ENCODE measurements at places on chromosomes 16 and 17.
A peak's percentile ranks its signal among the peaks of the same experiment; 100 is the strongest.

DNA sequence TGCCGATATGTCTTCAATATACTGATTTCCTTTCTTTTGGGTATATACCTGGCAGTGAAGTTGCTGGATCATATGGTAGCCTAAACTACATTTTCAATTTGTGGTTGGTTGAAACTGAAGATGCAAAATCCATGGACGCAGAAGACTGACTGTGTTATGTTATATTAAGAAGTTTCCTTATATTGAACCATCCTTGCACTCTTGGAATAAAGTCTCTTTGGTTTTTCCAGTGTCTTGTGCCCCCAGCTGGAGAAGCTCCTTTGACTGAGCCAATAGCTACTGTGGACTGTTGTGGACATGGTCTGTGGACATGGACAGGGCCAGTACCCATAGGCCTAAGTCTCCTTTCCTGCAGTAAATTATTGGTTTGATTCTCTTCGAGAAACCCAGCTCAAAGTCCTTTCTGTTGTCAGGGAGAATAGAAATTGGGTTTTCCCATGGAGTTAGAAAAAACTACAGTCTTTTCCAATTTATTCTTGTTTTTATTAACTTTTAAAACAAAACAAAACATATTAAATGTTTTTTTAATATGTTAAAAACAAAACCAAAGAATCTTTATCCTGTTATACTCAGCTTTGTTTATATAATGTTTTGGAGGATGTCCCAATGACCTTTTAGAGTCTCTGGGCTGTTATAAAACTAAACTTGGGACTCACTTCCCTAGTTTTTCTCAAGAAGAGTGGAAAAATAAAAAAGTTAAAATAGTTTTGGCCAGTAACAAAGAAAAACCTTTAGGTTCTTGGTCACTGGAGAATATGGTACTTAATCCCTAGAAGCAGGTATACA lies 15.2 kb upstream of the IL34 start:
- DNase-seq, result no peak

DNA sequence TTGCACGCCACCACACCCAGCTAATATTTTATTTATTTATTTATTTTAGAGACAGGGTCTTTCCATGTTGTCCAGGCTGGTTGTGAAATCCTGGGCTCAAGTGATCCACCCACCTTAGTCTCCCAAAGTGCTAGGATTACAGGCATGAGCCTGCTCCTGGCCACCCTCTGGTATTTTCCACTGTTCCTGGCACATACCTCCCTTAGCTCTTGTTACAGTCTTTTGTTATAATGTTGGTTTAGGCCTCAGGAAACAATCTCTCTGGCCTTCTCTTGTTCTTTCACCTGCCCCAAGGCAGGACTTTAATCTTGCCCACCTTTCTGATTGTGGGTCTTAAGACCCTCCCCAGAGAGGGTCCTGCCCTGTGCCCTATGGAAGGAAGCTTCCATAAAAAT lies 3.6 kb upstream of the CYTH1 start:
- no peak for DNase-seq

GRCh38 chr17:2928294-2928890 lies 132.2 kb downstream of the RAP1GAP2 start:
- DNase-seq, result no peak

- DNase-seq, result no peak
These were observed 17.1 kb upstream of the CPSF4L start for GRCh38 chr17:73278465-73279453.

GRCh38 chr16:46932802-46933201 lies 40.7 kb downstream of the DNAJA2 start:
- DNase-seq, result no peak

DNA sequence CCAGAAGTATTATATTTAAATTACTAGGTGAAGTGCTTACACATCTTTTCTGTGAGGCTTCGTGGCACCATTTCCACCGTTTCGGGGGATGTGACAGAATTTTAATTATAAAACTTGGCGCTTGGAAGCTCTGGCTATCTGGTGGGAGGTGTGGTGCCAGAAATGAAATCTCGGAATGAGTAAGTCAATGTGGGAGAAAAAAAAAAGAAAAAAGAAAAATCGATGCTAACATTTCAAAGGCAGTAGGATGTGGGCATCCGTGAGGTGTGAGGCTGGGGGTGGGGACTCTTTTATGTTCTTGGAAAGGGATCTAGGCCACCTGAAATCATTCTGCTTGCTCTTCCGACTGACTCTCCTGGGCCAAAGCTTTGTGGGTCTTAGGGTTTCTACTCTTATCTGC lies 21.9 kb downstream of the CPPED1 start:
- DNase-seq, result peak; percentile 54

- no peak for DNase-seq
These were observed 231.4 kb downstream of the TMEM114 start for GRCh38 chr16:8358937-8359336.

DNA sequence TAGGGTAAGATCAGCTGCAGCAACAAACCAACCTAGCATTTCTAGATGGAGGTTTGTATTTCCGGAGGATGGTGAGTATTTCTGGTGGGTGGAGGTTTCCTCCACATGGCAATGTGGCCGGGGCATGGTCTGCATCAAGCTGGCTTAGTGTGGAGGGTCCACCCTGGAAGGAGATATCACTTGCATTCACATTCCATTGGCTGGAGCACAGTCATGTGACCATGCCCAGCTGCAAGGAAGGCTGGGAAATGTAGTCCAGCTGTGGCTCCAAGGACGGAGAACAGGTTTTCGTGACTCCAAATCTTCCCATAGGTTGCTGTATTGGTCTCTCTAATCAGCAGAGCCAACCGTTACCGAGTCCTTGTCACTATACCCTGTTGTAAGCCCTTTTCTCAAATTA lies 68.7 kb downstream of the RAI1 start:
- peak; percentile 31 for DNase-seq

DNA sequence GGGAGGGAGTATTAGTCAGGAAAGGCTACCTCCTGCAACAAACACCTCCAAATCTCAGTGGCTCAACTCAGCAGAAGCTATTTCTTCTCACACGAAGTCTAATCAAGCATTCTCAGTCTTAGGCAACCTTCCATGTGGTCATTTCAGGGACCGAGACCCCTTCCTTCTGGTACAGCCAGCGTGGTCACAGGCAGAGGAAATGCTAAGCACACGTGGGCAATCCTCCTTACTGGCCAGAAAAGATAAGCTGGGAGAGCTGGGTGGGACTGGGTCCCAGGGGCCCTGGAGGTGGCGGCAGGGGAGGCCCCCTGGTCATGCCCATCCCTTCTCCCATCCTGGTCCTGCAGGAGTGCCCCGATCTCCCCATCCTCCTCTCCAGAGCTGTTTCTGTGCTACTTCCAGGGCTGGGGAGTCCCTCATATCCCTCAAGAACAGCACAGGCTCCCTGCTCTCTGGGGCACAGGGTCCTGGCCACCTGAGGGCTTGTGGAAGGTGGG lies 5.7 kb upstream of the CX3CL1 start:
- DNase-seq, result no peak

- no peak for DNase-seq
These were observed 66.2 kb upstream of the MTMR4 start for GRCh38 chr17:58580671-58581070.

DNA sequence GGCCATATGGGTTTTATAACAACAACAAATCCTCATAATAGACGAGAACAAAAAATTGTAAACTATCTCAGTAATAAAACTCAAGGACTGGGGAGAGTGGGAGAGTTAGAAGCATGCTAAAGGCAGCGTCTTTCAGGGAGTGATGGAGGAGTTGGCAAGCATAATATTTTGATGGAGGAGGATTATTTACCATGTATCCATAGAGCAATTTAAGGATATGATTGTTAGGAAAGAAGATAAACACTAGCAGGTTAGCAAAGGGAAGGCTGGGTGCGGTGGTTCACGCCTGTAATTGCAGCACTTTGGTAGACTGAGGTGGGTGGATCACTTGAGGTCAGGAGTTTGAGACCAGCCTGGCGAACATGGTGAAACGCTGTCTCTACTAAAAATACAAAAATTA lies 27.8 kb downstream of the BCL7C start:
- no peak for DNase-seq

- no peak for DNase-seq
These were observed 33.7 kb upstream of the TNRC6C start for GRCh38 chr17:77924757-77925336.

- peak; percentile 86 for DNase-seq
These were observed 15.2 kb upstream of the SSTR5 start for GRCh38 chr16:1057252-1057932.

DNA sequence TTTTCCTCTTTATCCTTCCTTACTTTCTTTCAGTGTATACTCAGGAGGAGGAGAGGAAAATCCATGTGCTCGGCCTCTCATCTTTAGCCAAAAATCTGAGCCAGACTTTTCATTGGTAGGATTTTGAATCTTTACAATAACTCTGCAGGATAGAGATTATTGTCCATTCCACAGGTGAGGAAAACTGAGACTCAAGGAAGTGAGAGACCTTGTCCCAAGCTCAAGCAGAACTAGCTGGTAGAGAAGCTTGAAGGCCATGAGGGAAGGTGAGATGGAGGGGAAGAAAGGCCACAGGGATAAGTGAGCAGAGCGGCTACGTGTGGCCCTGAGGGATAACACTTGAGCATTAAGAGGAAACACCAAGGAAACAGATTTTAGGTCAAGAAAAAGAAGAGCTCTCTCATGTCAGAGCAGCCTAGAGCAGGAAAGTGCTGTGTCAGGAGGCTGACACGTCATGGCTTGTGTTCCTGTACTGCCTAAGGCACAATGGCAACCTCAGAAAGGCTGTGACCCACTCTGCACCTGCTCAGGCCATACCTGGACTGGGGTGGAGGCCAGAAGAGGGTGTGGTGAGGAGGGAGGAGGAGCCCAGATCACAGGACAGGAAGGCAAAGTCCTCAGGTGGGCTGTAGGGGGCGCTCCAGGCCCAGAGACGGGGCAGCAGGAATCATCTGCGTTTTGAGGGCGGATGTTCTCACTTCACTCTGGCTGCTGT lies 11.9 kb downstream of the MT4 start:
- peak; percentile 87 for DNase-seq

GRCh38 chr16:30775392-30776188 lies 11.4 kb downstream of the ZNF629 start:
- DNase-seq, result peak; percentile 75

GRCh38 chr17:43860927-43861622 lies 14.1 kb downstream of the CD300LG start:
- no peak for DNase-seq

DNA sequence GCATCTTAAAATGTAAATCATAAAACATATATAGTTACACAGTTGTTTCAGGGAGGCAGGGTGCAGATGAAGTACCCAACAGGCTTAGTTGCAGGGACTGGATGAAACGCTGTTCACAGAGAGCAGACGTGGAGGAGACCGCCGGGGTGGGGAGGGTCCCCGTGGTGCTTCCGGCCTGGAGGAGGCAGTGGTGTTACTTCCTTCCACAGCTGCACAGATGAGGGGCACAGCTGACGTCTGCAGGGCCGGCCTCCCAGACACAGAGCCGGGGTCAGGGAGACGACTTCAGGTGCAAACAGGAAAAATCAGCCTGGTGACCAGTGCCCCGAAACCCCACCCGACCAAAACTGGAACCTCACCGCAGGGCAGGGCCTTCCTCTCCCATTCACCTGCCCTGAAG lies 17.1 kb downstream of the SPIRE2 start:
- no peak for DNase-seq

DNA sequence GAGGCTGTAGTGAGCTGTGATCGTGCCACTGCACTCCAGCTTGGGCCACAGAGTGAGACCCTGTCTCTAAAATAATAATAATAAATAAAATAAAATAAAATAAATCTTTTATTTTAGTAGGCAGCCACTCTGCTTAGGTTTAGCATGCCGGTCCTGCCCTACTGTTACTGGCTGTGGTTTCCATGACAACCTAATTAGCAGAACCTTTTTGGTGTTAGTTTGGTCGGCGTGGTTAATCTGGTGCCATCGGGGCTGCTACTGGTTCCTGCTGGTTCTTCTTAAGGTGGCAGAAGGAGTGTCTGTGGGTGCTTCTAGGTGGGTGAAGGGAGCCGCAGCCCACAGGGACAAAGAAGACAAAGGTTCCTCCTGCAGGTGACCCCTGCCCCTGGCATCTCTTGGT lies 37.8 kb upstream of the CBX4 start:
- DNase-seq, result no peak

DNA sequence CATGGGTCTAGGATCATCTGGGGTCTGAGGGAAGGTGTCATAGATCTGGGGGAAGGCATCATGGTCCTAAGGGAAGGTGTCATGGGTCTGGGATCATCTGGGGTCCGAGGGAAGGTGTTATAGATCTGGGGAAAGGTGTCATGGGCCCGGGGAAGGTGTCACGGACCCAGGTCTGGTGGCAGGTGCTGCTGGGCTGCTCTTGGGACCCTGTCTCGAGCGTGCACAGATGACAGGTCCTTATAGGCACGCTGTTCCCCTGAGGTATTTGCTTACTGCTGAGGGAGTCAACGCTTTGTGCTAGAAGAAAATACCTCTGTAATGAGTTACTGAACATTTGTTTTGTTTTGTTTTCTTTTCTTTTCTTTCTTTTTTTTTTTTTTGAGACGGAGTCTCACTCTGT lies 1.4 kb downstream of the RAB40C start:
- no peak for DNase-seq

DNA sequence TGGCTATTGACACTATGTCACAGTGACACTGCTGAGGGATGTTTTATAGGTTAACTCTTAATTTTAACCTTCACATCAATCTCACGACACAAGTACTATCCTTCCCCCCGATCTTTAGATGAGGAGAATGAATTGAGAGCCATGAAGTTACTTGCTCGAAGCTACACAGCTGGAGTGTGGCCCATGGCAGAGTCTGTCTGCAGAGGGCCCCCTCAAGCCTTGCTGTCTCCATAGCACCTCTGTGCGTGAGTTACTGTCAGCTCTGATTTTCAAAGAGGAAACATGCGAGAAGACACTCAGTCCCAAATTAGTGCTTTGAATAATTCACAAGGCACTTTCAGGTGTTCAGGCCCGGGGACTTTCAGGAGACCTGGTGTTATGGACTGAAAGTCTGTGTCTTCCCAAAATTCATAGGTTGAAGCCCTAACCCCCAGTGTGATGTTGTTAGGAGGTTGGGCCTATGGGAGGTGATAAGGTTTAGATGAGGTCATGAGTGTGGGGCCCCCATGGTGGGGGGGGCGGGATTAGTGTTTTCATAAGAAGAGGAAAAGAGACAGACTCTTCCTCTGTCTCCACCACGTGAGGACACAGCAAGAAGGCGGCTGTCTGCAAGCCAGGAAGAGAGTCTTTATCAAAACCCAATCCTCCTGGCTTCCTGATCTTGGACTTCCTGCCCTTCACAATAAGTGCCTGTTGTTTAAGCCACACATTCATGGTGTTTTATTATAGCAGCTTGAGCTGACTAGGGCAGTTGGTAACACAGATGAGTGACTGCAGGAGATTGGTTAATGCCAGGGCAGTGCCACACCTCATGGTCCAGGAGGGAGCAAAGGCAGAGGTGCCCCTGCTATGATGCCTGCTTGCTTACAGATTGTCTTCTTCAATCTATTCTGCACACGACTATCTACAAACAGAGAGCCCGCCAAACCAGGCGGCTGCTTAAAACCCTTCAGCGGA lies 281.8 kb downstream of the HAPSTR1 start:
- no peak for DNase-seq

Measured in stimulated activated effector memory CD8-positive, alpha-beta T cell treated with anti-CD3 and anti-CD28 coated beads, Interleukin-12 subunit alpha, Interleukin-12 subunit beta, amount 100 ng/mL, for 72 hours (primary cell).